NCI-H82 (cell line): ENCODE measurements at places on chromosomes 2 and 18.

- peak; percentile 51 for DNase-seq
Measured at GRCh38 chr18:46518438-46518837, 138.6 kb downstream of the LOXHD1 start.

GRCh38 chr2:43762286-43762685 is 11.6 kb upstream of the DYNC2LI1 start:
- DNase-seq: no peak

GRCh38 chr2:38763228-38763627 is 12.1 kb upstream of the SRSF7 start:
- no peak for DNase-seq

DNA sequence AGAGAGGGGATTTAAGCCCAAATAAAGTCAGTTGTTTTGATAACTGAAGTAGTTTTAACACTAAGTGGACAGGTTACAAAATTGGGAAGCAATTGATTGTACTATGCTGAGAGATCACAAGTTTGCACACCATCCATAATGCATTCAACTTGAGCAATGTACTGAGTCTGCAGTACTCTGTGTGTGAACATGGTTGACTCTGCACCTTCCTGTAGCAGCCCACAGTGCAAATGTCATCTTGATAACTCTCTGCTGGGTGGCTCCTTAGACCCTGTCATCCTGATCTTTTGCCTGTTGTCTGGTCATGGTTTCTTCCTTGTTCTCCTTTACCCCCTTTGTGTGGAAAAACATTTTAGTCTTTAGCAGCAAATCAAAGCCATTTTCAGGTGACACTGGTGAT is 168.0 kb downstream of the ARHGAP15 start:
- DNase-seq: no peak

- DNase-seq: no peak
Measured at GRCh38 chr2:60230037-60230436, 323.4 kb downstream of the BCL11A start.

GRCh38 chr2:150485871-150486538 is 1.5 kb downstream of the RND3 start:
- DNase-seq: peak; percentile 76

- DNase-seq: no peak
Measured at GRCh38 chr18:8536922-8537321, 72.3 kb upstream of the RAB12 start.

GRCh38 chr2:55038428-55038827 is 11.8 kb downstream of the RTN4 start:
- no peak for DNase-seq

DNA sequence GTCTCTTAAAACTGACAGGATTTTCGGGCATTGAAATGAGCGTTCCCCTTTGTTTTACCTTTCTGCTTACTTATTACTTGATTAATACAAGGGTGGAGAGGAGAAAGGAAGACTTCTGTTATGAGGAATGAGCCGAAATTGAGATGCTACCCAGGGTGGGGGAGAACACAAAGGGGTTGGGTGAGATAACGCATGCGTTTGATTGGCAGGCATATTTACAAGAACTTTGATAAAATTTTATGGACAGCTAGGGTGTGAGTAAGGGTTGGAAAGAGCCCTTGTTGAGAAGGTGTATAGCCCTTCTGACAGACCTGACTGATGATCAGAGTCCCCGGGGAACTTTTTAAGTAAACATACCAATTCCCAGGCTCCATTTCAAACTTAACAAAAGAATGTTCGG is 1.8 kb downstream of the RNF138 start:
- DNase-seq: peak; percentile 36

DNA sequence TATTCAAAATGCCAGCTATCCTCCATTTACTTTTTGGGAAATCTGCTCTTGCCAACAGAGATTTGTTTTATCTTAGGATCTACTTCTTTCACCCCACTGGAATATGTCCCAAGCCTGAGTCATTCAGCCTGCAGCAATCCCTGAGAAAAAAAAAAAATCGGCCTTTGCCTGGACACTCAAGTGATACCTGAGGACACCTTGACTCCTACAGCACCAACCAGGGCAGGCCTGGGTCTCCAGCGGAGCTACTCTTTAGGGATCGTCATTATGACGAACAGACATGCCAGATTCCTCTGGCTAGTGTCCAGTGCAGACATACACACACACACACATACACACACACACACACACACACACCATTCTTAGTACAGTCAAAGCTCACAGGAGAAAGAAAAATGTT is 2.2 kb upstream of the UGT1A6 start:
- DNase-seq: no peak

DNA sequence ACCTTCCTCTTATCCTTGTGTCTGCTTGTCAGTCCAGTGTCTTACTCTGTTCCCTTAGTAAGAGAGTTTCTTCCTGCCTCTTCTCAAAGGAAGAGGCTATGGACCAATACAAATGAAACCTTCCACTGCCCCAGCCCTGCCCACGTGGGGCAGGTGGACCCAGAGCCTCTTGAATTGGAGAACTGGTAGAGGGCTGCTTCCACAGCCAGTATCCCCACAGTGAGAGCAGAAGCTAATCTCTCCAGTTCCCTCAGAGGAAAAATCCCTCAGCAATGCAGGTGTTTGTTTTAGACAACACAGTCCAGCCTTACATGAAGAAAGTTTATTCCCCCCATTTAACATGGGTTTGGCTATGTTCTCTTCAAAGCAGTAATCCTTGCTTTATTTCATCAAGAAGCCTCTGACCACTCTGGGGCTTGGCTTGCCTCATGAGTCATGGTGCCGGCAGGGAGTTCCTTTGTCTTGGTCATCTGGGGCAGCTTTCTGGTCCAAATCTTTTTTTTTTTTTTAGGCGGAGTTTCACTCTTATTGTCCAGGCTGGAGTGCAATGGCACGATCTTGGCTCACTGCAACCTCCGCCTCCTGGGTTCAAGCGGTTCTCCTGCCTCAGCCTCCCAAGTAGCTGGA is 6.5 kb upstream of the CYBRD1 start:
- no peak for DNase-seq

DNA sequence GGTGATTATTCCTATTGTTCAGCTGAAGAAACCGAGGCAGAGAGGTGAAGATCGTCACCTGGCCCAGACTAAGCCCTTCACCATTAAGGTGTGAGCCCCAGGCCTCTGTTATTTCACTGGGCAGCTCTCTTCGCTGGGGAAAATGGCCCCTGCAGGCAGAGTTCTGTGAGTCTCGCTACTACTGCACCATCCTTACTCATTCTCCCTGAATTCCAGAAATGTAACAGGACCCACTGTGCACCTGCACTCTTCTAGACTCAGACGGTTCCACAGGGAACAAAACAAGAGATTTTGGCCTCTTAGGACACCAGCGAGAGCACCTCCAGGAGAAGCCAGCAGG is 147.7 kb upstream of the GLI2 start:
- no peak for DNase-seq

- DNase-seq: peak; percentile 65
Measured at GRCh38 chr18:24055878-24056277, 41.3 kb downstream of the TTC39C start.

- no peak for DNase-seq
Measured at GRCh38 chr2:21307037-21307436, 183.3 kb downstream of the TDRD15 start.

GRCh38 chr18:76923485-76924085 is 101.2 kb downstream of the ZNF236 start:
- peak; percentile 61 for DNase-seq

GRCh38 chr2:39550701-39551285 is 113.7 kb upstream of the MAP4K3 start:
- no peak for DNase-seq

- DNase-seq: peak; percentile 82
Measured at GRCh38 chr18:48952287-48953103, 1.7 kb upstream of the SMAD7 start.

DNA sequence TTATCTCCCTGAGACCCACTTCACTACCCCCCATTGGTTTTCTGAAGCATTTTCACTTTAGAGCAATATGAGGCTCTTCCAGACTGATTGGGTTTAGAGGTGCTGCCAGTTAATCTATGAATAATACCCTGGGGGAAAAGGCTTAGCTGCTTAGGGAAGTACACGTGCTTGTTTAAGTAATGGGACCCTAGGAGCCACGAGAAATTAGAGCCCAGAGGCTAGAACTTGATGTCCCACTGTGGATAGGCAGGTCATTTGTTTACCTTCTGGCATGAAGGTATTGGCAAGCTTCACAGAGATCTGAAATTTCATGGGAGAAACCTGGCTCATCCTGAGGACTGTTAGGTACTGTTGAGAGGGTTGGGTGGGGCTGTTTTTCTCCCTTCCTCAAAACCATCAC is 59.7 kb downstream of the CLIP4 start:
- DNase-seq: peak; percentile 94

DNA sequence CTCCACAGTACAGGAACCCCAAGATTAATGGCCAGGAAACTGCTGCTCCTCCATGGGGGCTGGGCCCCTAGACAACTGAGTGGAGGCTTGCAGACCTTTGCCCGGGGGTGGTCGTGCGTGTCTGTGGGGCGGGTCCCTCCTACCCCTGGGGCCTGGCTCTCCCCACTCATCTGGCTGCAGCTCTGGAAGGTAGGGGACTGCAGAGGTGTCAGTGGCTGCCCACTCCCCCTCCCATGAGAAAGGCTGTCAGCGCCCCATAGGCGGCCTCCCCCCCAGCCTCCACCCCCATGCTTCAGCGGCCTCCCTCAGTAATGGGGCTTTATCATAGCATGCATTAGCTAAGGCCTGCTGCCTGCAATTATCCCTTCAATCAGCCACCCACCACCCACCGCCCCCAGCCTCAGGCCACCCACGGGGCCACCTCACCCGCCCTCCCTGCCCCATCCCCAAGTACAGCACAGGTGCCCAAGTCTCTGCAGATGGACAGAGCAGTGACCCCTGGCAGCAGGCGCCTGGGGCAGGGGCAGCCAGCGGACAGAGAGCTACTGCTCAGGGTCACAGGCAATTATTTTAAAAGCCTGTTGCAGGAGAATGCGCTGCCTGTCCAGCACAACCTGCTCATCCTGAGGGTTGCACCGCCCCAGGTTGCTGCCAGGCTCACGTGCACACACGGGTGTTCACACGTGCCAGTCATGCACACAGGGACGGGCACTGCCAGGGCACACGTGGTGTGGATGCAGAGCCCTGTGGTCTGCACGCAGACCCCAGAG is 9.1 kb upstream of the ECEL1 start:
- no peak for DNase-seq

DNA sequence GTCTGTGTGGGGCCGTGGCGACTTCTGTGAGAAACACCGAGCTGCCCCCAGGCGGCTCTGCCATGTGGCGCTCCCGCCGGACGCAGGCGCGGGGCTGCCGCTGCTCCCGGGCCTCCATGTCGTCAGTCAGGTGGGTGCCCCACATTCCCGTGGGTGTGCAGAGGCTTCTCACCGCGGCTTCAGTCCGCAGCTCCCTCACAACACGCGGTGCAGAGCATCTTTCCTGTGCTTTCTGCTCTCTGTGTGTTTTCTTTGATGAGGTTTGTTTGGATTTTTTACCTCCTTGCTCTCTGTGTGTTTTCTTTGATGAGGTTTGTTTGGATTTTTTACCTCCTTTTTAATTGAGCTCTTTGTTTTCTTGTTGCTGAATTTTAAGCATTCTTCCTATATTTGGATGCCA is 13.0 kb downstream of the AQP12A start:
- no peak for DNase-seq

GRCh38 chr2:10931710-10932255 is 20.0 kb downstream of the KCNF1 start:
- no peak for DNase-seq

GRCh38 chr2:218733171-218734021 is 22.8 kb downstream of the TTLL4 start:
- no peak for DNase-seq

GRCh38 chr2:58032016-58032763 is 14.4 kb upstream of the VRK2 start:
- no peak for DNase-seq

DNA sequence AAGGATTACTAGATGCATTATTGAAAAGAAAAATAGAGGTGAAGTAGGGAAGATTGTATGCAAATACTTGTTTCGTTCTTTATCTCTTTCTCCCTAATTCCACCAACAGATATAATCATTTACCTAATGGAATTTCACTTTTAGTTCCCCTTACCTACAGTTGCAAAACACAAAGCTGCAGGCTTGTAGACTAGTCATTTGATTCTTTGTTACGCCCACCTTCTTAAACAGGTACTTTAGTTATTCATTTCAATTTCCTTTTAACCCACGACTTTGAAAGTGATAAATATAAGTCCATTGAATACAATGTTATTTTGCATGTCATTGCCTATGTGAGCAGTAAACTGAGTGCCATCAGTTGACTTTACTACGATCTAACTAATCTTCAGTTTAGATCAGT is 3.9 kb upstream of the HRH4 start:
- no peak for DNase-seq

DNA sequence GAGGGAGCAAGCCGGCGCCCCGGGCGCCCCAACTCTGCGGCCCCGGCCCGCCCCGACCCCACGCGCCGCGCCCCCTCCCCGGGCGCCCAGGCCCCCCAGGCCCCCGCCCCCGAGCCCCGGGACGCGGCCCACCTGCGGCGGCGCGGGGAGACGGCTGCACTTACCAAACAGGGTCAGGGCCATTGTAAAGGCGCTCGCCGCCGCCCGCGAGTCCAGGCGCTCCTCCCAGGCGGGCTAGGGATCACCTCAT is 526 bp downstream of the CHN1 start:
- DNase-seq: peak; percentile 76

DNA sequence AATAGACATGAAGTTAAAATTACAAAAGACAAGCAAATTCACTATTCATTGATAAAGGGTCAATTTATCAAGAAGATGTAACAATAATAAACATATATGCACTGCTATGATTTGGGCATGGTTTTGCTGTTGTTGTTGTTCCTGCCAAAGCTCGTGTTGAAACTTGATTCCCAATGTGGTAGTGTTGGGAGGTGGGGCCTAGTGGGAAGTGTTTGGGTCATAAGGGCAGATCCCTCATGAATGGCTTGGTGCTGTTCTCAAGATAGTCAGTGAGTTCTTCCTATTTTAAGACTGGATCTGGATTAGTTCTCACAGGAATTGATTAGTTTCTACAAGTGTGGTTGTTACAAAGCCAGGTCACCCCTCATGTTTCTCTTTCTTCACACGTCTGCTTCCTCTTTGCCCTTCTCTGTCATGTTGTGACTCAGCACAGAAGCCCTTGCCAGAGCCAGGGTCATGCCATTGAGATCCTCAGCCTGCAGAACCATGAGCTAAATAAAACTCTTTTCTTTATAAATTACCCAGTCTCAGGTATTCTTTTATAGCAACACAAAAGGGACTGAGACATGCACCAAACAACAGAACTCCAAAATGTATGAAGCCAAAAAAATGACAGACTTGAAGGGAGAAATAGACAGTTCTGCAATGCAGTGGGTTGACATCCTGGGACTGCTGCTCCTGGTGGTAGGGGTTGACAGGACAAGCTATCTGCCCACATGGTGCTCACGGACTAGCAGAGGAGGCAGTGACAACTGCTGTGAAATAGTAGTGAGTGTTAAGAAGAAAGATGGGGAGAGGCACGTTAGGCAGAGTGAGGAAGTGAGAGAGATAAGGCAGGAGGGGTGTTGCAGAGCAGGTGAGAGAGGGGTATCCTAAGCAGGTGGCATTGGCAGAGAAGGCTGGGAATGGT is 18.6 kb upstream of the SKA1 start:
- DNase-seq: no peak

- no peak for DNase-seq
Measured at GRCh38 chr2:227870710-227871374, 589 bp upstream of the DAW1 start.
